Left lung (tissue), 14 donors: ENCODE measurements at places on chromosomes 2 and 18.

- no peaks in the 10 kb centered on the region for H3K36me3 ChIP-seq
- H3K4me1 ChIP-seq, result peaks cover 22% of the 10 kb centered on the region
- H3K27me3 ChIP-seq, result no peaks in the 10 kb centered on the region
- H3K27ac ChIP-seq, result no peak overlapping the region
- no peak overlapping the region for H3K4me3 ChIP-seq
Observed at GRCh38 chr18:45689396-45689795, 34.6 kb upstream of the SLC14A1 start.

GRCh38 chr2:231996797-231997540, 35.5 kb downstream of the DIS3L2 start:
- no peaks in the 10 kb centered on the region for H3K36me3 ChIP-seq
- no peak for DNase-seq
- H3K4me3 ChIP-seq, result no peak overlapping the region

GRCh38 chr2:152456262-152456661, 121.3 kb downstream of the FMNL2 start:
- H3K4me1 ChIP-seq, result no peaks in the 10 kb centered on the region
- H3K27ac ChIP-seq, result no peak overlapping the region
- H3K36me3 ChIP-seq, result no peaks in the 10 kb centered on the region

GRCh38 chr2:6866275-6866671, 566 bp upstream of the CMPK2 start:
- peak; percentile 40 for DNase-seq
- peaks cover 32% of the 10 kb centered on the region for H3K4me1 ChIP-seq

DNA sequence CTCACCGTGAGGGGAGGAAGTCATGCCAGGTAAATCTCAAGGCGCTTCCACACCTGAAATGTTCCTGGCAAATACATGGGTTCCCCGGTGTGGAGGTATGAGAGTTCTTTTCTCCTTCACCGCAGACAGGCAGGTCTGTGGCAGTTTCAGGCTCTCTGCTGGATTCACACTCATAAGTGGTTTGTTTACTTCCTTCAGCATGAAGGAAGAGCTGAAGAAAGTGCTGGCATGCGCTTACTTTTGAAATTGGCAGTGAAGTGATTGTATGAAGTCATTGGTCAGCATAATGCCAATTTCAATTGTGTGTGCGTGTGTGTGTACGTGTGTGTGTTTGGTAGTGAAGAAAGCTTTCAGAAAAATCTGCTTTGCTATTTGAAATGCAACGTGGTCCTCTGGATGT, 43.4 kb downstream of the RNF144A start:
- H3K4me1 ChIP-seq, result no peaks in the 10 kb centered on the region
- no peaks in the 10 kb centered on the region for H3K27me3 ChIP-seq
- H3K36me3 ChIP-seq, result no peaks in the 10 kb centered on the region
- peak overlapping the region; percentile 44 for H3K27ac ChIP-seq
- peak; percentile 59 for DNase-seq
- H3K4me3 ChIP-seq, result no peak overlapping the region
